ENCODE measurements at places on chromosomes 2 and 18.

GRCh38 chr18:45670281-45670962 is 53.6 kb upstream of the SLC14A1 start:
- DNase-seq, result no peak

DNA sequence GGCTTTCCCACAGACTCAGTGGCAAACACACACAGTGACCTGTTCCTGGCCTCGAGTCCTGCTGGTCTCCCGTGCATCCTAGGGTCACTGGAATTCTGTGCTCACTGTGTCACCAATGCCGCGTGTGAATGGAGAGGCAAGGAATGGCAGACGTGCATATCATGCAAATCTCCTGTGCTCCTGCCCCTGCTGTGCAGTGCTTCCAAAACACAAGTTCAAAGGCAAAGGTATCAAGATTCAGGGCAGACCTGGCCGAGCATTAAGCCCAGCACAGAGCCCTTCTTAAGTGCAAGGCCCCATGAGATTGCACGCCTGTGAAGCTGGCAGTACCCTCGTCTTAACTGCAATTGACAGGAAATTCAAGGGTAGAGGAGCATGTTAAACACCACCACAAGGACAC is 129.1 kb downstream of the NDUFA10 start:
- no peak for DNase-seq

DNA sequence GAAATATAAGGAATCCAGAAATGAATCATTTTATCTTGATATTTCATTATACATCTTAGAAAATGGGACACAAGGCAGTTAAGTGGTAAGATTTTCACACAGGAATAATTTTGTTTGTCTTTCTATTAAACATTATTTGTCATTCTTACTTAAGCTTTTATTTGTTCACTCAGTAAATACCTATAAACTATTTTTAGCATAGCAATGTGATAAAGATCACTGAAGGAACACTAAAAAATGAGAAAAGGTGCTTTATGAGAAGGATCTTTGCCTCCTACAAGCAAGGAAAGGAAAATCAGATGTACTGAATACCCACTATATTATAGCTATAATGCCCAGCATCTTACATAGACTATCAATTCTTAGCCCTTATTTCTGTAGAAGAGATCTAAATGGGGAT is 176.2 kb upstream of the NYAP2 start:
- no peak for DNase-seq

DNA sequence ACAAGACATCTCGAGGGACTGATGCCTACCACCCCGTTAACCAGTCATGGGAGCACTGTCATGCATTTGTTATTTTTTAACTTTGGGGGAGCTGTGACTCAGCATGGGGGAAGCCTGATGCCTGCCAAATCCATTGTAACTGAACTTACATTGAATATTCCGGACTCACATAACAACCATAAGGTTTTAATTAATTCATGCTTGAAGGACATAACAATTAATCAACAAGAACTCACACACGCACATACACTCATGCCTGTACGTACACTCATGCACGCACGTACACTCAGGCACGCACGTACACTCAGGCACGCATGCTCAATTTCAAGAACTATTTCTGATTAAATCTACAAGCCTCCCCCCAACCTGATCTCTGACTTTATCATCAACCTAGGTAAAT is 1639.1 kb downstream of the SUCLG1 start:
- no peak for DNase-seq

DNA sequence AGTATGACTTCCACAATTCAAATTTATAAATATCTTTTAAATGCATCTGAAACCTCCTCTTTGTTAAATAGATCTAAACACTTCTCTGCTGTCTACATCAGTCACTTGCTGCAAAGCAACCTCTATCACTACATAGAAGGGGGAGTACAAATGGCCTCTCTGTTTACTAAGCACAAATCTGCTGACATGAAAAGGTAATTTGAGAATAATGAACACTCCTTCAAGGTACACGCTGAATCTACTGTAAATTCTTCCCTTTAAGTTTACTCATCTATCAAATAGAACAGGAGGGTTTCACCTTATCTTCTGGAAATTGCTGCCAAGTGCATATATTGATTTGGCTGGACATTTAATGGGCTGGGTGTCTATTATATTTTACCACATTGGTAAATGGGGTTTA is 879.6 kb downstream of the SUCLG1 start:
- DNase-seq, result no peak

GRCh38 chr2:117977696-117978095 is 36.2 kb downstream of the CCDC93 start:
- DNase-seq, result no peak

DNA sequence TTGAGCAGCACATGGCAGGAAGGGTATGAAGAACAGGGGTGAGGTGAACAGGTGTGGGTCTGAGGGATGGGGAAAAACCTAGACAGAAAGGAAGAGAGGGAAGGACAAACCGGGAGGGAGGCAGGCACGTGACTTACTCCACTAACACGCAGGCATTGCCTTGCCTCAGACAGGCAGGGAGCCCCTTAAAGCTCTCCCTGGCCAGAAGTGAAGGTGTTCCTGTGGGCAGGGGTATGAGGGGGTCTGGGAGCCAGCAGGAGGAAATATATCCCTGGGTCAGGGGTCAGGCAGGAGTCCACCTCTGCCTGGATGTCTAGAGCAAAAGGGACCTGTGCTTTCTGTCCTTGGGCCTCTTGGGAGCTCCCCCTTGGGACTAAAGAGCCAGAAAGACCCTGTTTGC is 135.3 kb upstream of the EPAS1 start:
- no peak for DNase-seq

- DNase-seq, result no peak
Measured at GRCh38 chr18:2376707-2377106, 194.6 kb downstream of the METTL4 start.

DNA sequence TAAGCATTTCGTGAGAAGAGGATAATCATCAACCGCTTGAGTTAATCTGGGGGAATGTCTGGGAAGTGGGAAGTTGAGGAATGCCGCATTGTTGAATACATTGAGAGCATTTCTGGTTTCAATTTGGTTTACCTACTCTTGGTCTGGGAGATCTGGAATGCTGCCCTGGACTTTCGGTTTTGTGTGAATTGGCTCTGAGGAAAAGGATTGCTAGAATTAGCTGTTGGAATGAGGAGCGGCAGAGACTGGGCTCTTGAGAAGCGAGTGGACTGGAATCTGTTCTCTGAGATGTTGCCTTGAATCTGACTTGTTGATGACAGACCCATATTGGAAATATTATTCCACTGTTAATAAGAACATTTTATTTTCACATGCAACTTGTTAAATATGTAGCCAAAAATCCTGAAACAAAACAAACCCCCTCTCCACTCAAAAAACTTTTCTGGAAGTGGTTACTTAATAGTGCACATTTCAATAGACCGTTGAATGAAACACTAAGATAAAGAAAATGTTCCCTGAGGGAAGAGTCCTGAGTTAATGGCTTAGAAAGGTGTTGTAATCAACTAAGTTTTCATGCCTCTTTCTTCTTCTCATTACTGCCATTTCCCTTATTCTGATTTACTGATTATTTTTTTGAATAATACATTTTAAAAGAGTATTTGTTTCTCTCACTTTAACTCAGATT is 50.8 kb downstream of the PTPRM start:
- no peak for DNase-seq

GRCh38 chr2:53727921-53728320 is 39.7 kb upstream of the CHAC2 start:
- no peak for DNase-seq

DNA sequence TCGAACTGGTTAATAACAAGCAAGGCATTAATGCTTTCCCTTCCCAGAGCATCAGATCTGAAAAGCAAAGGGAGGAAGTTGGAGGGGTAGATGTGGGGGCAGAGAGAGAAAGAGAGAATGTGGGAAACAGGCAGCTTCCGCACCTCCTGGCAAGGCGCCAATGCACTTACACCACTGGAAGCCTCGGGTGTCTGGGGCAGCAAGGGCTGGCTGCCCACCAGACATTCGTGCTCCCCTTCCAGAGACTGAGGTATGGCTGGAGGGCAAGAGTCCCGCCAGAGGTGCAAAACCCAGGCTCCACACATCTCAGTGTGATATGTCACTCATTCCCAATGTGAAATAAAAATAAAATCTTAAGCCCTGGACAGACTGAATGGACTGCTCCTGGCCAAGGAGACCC is 46.4 kb downstream of the TEX51 start:
- no peak for DNase-seq

DNA sequence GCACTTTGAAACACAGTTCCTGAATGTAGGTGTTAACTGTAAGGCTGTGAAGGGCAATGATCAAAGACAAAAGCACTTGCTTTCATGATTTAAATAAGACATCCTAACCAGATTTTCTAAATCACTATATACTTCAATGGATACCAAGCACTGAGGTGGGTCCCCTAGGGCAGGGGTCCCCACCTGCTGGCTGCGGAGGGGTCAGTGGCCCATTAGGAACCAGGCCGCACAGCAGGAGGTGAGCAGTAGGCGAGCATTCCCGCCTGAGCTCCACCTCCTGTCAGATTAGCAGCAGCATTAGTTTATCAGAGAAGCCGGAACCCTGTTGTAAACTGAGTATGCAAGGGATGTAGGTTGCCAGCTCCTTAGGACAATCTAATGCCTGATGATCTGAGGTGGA is 7.1 kb downstream of the NFE2L2 start:
- no peak for DNase-seq

DNA sequence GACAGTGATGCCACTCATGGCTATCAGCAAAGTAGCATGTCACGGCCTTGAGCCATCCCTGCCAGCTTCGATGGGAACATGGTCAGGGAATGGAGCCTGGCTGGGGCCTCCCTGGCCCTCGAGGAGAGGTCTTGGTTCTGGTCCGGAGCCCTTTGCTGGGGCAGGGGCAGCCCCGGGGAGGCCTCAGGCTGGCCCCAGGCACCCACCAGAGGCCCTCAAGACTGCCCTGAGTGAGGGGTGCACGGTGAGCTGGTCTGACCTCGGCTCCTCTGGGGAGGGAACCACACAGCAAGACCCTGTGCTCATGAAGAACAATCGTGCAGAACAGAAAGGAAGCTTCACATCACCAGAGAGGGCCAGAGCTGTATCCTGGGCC is 75.2 kb upstream of the OTOS start:
- DNase-seq, result no peak

DNA sequence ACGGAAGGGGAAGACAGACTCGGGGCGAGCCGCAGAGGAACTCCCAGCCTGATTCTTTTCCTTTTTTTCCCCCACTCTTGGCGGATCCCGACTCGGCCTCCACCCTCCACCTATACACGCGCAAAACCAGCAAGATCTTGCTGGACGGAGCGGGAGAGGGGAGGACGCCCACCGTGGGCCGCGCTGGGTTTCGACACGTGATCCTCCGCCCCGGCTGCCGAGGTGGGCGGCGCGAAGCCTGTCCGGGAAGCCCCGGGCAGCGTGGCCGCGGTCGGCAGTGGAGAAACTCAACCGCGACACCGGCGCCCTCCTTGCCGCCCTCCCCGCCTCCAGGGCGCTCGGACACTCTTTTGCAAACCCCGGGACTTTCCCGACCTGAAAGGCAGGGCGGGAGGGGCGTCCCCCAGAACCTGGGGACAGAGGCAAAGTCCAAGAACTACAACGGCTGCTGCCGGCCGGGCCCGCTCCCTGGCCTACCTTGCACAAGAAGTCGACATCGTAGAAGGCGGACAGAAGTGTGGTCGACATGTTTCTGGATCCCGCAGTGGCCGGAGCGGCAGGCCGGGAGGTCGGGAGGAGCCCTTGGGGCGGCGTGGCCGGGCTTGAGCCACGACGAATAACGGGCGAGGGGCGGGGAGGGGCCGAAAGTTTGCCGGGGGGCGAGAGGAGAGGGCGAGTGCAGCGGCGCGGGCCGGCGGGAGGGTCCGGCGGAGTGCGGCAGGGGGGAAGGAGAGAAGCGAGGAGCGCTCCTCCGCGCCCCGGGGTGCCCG is 433 bp downstream of the ZFP36L2 start:
- DNase-seq, result peak; percentile 52

- no peak for DNase-seq
Measured at GRCh38 chr18:34649080-34649479, 61.0 kb upstream of the DTNA start.

- DNase-seq, result no peak
Measured at GRCh38 chr2:214547931-214548330, 137.1 kb downstream of the VWC2L start.

GRCh38 chr2:234747032-234747431 is 204.8 kb upstream of the SH3BP4 start:
- no peak for DNase-seq

- no peak for DNase-seq
Measured at GRCh38 chr2:25268139-25268538, 73.6 kb downstream of the DNMT3A start.

DNA sequence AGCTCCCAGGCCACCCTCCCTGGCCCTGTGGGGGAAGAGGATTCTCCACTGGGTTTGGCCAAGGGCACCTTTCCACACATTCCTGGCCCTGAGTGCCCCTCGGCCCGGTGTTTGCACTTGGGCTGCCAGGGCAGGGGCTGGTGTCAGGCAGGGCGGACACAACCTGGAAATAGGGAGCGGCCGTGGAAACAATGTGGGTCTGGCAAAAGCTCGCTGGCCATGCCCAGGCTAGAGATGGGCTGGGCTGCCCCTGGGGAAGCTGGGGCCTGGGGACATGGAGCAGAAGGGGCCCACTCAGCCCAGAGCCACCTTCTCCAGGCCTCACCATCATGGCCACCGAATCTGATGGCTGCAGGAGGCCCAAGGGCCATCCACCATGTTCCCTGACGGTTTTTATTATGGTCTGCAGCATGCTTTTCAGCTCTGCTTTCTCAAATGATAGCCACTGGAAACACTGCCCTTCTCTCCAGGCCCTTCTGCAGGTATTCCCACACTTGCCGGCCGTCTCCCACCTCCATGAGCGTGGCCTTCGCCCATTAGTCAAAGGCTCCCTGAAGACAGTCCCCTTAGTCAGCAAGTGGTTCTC is 275.1 kb downstream of the CYP26B1 start:
- DNase-seq, result no peak

DNA sequence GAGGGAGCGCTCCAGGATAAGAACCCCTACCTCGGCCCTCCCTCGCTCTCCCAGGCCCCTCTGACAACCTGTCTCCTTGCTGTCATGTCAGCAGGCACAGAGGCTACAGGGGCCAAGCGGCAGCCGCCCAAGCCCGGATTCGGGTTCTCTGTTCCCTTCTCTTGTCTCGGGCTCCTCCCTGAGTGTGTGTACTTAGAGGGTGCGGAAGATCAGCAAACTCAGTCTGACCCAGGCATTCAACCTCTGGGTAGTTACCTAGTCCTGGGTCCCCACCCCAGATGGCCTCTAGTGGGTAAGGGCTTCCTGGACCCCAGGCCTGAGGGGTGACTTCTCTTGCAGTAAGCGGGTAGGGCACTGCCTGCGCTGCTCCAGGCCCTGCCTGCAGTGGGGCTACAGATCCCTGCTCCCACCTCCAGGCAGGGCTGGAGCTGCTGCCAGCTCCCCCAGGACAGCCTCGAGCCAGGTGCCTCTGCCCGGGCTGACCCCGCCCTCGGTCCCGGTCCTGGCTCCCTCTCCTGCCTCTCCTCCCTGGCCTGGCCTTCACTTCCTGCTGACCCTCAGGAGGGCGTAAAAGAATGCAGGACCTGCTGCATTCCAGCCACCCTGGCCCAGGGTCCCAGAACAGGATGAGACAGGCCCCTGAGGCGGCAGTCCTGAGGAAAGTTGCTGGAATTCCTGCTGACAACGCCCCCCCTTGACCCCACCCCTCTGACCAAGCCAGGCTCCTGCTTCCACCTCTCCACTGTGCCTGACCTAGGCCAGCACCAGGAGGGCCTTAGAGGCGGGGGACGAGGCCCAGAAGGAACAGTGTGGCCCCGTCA is 22.0 kb downstream of the GPC1 start:
- DNase-seq, result no peak
